ENCODE measurements at places on chromosomes 12 and 14.

GRCh38 chr14:44896275-44897040 lies 65.3 kb downstream of the KLHL28 start:
- DNase-seq = no peak

DNA sequence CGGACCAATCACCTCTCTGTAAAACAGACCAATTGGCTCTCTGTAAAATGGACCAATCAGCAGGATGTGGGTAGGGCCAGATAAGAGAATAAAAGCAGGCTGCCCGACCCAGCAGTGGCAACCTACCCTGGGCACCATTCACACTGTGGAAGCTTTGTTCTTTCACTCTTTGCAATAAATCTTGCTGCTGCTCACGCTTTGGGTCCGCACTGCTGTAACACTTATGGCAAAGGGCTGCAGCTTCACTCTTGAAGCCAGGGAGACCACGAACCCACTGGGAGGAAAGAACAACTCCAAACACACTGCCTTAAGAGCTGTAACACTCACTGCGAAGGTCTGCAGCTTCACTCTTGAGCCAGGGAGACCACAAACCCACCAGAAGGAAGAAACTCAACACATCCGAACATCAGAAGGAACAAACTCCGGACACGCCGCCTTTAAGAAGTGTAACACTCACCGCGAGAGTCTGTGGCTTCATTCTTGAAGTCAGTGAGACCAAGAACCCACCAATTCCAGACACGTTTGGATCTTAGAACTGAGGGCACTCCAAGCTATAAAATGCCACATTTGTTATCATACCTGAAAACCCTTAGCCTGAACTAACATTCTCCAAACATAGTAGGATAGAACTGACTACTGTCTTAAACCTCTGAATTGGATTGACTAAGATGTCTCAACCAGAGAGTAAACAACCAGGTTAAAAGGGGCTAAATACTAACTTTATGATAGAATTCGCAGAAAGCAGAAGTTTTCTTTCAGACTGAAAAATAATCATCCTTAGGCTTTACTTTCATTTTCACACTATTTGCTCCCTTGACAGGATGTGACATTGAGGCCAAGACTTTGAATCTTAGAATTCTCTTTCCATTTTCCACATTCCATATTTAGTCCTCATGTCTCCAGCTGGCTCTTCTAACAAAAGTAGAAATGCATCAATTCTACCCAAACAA lies 33.6 kb downstream of the CDKL1 start:
- DNase-seq = peak; percentile 11

GRCh38 chr14:98103705-98104104 lies 1168.3 kb downstream of the BCL11B start:
- DNase-seq = no peak

DNA sequence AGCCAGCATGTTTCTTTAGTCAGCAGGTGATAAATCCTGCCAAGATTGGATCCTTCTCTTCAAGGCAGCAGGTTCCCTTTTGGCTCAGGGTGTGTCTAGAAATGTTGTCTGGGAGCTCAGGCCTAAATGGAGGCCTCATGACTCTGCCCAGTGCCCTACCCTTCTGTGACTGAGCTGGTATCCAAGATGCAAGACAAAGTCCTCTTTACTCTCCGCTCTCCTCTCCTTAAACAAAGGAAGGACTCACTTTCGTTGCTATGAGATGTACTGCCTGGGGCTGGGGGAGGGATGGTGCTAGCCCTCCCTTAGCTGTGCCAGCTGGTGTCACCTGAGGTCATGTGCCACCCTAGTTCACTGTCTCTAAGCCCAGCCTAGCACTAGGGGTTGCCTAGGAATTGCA lies 13.8 kb upstream of the TMPRSS12 start:
- no peak for DNase-seq

GRCh38 chr12:57935331-57935730 lies 6.0 kb upstream of the ATP23 start:
- DNase-seq = no peak

DNA sequence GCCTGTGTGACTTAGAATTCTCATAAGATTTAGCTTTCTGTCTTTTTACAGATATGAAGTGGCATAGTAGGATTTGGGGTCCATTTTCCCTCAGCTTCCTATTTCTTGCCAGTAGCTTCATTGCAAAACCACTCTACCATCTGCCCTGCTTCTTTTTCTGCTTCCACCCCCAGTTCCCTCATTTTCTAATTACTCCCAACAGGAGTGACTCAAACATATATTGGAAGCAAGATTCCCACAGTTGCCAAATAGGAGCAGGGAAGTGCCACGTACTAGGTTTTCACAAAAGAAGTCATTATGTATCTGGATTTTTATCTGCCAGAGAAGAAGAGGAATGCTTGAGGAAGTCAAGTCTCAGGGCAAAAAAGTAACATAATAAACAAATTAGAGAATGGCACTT lies 64.1 kb downstream of the ANO4 start:
- DNase-seq = no peak

- DNase-seq = peak; percentile 77
Observed at GRCh38 chr14:52918486-52918885, 32.4 kb downstream of the FERMT2 start.

DNA sequence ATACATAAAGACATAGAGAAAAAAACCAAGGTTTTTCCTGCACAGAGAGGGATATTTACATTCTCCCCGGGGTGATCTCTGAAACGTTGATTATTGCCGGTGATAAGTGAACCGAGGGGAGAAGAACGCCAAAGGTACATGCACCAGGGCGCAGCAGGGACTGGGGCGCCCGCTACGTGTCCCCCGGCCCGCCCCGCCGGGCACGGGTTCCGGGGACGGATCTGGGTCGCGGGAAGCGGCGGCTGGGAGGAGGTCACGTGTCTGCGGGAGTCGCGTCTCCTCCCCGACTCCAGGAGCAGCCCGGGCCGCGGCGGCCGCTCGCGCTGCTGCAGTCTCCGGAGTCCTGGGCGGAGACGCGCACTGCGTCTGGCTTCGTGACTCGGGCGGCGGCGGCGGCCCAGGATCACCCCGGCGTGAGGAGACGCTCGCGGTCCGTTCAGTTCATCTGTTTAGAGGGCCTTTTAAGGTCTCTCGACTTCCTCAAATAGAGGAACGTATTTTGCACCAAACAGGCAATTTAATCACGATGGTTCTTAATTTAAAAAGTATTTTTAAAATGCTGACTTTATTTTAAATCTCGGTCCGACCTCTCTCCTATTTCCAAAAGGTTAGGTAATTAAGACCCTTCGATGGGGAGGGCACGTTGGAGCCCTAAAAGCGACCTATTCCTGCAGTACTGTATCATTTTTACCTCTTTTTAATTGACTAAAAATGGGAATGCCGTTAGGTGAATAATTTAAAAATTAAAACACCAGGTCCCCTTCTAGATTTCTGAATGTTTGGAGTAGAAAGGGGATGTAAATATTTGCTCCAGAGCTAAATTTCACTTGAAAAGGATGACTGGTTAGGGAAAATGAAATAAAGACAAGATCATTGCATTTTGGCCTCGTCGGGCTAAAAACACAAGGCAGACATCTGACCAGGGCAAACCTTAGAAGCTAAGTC lies 1.8 kb upstream of the BHLHE41 start:
- DNase-seq = no peak

GRCh38 chr12:74319886-74320285 lies 217.7 kb upstream of the ATXN7L3B start:
- no peak for DNase-seq

GRCh38 chr12:124713436-124714082 lies 146.1 kb upstream of the NCOR2 start:
- DNase-seq = peak; percentile 12

- DNase-seq = no peak
Observed at GRCh38 chr14:34038358-34039057, 87.6 kb upstream of the EGLN3 start.

GRCh38 chr12:59113831-59114615 lies 193.7 kb upstream of the LRIG3 start:
- DNase-seq = no peak

GRCh38 chr12:3152011-3152511 lies 74.9 kb downstream of the TSPAN9 start:
- DNase-seq = no peak

DNA sequence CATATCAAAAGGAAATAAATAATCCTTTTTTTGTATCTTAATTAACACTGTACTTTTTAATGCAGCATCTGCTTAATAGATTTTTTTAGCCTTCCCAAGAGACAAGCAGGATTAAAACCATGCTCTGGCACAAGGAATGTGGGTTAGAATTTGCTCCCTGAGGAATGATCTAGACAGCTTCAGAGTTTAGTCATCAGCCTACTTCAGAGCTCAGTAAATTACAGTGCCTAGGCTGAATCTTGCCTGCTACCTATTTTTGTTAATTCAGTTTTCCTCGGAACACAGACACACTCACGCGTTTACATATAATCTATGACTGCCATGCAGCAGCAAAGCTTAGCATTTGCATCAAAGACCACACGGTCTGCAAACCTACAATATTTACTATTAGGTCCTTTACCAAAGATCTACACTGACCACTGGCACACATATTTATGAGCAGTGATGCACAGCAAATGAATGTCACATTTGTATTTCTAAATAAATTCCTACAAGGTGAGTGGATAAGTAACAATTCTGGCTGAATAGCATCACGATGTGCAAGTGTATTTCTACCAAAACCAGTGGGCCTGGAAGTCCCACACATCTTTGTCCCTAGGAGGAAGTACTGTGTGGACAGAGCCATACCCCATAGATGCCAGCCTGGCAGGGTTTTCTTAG lies 309.8 kb upstream of the TMEM132C start:
- no peak for DNase-seq

GRCh38 chr12:49905718-49906314 lies 2.1 kb upstream of the FAIM2 start:
- no peak for DNase-seq

- no peak for DNase-seq
Observed at GRCh38 chr14:41868396-41868795, 261.7 kb downstream of the LRFN5 start.

DNA sequence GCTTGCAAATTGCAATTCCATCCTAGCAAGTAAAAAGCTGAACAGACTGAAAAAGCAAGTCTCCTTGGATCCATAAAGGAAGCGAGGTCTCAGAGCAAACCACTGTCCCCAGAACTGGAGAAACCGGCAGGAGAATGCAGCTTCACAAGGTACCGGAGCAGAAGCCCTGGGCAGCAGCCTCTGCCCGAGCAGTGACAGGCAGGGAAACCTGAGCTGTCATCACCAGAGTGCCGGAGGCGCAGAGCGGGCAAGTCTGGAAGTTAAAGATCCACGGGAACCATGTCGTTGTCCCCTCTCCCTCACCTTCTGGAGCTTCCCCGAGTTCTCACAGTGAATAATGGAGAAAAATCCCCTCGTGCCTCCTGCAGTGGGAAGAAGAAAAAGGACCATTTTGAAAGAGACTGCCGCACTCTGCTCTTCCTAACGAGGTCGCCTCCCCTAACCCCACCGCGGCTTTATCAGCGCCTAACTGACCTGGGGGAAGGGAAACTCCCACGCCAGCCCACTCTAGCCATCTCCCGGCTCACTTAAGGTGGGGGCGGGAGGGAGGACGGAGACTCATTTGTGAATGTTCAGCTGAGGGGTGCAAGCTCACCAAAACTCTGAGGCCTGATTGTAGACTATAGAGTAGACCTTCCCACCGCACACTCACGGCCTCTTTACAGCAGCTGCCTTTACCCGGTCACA lies 27.8 kb downstream of the FBXL14 start:
- DNase-seq = no peak

DNA sequence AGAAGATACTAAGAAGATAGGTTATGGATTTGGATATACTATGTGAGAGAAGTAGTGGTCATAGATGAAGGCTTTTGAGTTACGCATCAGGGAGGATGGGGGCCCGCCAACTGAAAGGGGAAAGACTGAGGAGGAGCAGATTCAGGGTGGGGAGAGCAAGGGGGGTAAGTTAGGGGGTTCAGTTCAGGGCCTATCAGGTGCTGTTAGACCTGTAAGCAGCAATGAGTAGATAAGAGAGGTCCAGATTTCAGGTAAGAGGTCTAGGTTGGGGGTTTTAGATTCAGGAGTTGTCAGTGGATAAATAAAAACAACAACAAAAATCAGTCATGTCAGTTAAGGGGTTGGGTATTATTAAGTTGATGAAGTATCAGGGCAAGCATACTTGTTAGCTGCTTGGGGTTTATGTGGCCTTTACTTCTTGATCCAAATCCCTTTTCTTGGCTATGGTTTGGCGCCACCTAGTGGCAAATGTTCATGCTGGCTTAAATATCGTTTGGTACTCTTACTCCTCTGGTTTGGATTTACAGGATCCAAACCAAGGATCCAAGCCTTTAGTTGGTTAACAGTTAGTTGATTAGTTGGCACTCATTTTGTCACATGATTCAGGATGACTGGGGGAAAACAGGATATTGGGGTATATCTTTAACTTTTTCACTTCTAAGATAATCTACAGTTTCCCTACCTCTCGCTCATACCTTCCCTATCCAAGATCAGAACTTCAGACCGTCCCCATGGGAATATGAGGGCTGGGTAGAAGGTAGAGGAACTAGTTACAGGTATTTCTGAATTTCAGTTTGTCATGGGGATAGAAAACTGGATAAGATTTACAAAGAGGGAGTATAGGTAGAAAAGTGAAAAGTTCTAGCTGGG lies 65.1 kb downstream of the PCNX1 start:
- peak; percentile 86 for DNase-seq

DNA sequence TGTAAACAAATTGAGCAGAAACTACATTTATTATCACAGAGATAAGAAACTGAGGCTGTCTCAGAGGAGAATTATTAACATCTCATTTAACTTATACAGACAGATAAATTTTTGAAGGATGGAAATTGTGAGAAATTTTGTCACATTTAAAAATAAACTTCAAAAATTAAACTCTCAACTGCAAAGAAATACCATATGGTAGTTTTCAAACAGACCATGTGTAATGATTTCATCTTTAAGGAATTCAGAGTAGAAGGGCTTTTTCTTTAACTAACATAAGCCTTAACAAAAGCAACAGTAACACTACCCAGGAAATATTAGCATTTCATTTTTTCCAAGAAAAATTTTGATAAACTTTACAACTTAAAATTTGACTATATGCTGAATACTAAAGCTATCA lies 26.6 kb downstream of the NUP37 start:
- no peak for DNase-seq

DNA sequence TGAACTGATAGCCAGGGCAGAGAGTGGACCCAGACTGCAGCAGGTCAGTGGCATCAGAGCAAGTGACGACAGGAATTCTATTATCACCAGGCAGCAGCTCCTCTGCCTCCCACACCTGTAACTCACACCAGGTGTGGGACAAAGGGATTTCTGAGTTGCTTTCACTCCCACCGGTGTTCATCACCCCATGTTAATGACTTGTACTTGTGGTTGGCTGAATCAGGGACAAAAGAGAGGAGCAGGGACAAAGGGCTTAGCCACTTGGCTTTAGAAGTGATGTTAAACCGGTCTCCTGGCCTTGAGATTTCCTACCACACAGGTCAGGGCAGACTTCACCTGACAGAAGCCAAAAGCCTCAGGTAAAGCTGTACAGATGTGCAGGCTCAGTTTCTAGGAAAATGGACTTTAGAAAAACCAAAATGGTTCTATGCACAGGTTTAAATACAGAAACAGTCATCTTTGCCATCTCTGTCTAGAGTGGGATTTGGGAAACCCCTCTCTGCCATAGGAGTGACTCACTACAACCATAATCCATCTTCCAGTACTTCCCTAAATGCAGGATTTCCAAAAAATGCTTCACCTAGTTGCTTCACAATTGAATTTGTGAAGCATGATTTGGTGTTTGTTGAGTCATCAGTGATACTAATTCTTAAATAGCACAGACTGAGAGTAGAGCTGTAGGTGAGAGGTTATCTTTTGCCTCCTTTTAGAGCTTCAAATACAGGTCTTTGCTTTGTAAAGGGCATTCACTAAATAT lies 158.5 kb downstream of the PRKCH start:
- DNase-seq = no peak
